ENCODE measurements at places on chromosomes 12 and 14. TPM values are rescaled to one million over a fixed set of nuclear protein-coding genes. Genes with fewer than 3 reads are reported as not detected.

Gene ZCCHC8
- 38.0 TPM for total RNA-seq

Gene CNTN1
- 1.9 TPM for total RNA-seq

Gene SELPLG
- total RNA-seq = 3.0 TPM

Gene PTPN21
- 40.0 TPM for total RNA-seq

Gene TRIM9
- 2.6 TPM for total RNA-seq

Gene MYF6
- not detected for total RNA-seq

Gene PPP2R5E
- total RNA-seq = 40.8 TPM

Gene TSPAN19
- not detected for total RNA-seq

Gene LTBR
- total RNA-seq = 173 TPM

Gene DAO
- total RNA-seq = not detected

Gene INSM2
- not detected for total RNA-seq

Gene KLHL33
- total RNA-seq = 2.0 TPM

Gene SLC38A1
- total RNA-seq = 103 TPM

Gene SIX1
- total RNA-seq = 3.2 TPM

Gene PIP4K2C
- total RNA-seq = 29.6 TPM

DNA sequence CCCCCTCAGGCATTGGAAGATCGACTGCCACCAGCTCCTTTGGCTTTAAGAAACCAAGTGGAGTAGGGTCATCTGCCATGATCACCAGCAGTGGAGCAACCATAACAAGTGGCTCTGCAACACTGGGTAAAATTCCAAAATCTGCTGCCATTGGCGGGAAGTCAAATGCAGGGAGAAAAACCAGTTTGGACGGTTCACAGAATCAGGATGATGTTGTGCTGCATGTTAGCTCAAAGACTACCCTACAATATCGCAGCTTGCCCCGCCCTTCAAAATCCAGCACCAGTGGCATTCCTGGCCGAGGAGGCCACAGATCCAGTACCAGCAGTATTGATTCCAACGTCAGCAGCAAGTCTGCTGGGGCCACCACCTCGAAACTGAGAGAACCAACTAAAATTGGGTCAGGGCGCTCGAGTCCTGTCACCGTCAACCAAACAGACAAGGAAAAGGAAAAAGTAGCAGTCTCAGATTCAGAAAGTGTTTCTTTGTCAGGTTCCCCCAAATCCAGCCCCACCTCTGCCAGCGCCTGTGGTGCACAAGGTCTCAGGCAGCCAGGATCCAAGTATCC lies 288.7 kb downstream of the NAV3 start:
- no peak overlapping the region for H3K27ac ChIP-seq
- H3K4me3 ChIP-seq = no peak overlapping the region
- no peaks in the 10 kb centered on the region for H3K4me1 ChIP-seq
- H3K36me3 ChIP-seq = no peaks in the 10 kb centered on the region
- DNase-seq = no peak

DNA sequence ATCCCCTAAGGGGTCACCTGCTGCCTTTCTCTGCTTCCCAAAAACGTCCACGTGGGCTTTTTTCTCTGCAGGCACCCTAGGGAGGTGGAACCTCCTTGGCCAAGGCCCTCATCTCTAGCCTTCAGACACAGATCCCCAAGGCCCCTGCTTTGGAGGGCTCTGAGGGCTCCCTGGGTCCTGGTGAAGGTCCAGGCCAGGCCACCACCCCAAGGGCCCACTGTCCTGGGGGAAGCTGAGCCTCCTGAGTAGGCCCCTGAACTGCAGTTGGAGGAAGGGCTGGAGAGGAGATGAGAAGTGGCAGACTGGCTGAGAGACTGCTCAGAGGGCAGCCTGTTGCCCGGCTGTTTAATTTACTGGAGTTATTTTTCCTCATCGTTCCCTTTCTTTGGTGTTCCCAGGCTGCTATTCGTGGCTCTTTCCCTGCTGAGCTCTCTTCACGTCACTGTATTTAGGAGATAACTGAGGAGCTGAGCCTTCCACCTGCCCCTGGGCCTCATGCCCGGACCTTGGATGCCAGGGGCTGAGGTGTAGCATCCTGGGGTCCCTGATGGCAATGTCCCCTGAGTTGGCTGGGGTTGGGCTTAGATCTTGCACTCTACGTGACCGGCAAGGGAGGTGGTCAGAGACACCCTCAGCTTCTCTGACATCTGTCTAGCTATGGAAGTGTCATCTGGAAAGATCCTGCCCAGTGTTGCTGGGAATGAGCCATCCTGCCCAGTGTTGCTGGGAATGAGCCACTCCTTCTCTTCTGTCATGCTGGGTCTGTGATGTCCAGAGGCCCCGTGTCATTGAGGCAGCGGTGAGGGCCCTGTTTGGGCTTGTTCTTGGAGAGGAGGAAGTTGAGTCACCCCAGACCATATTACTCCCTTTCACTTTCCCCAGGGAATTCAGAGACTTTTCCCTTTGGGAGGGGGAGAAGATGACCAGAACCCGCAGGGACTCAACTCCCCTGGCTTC lies 139.8 kb downstream of the TSPAN9 start:
- peaks cover 19% of the 10 kb centered on the region for H3K4me1 ChIP-seq
- H3K27ac ChIP-seq = no peak overlapping the region
- DNase-seq = no peak
- no peaks in the 10 kb centered on the region for H3K27me3 ChIP-seq
- no peaks in the 10 kb centered on the region for H3K36me3 ChIP-seq

DNA sequence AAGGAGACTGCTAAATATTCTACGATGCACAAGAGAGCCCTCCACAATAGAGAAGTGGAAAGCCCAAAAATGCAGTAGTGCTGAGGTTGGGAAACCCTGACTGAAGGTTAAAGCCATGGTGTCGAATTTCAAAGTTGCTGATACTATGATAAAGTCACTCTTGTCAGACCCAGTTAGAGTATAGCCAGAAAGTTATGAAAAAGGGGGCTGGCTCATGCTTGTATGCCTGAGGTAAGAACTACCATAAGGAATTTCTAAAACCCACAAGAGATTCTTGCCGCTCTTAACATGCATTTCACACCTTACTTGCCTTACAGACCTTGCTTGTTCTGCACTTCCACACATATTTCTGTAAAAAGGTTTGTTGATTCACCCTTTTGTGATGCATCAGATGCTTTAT lies 184.6 kb downstream of the SLC6A15 start:
- H3K4me3 ChIP-seq = no peak overlapping the region
- no peaks in the 10 kb centered on the region for H3K4me1 ChIP-seq
- no peaks in the 10 kb centered on the region for H3K36me3 ChIP-seq
- no peak for DNase-seq

DNA sequence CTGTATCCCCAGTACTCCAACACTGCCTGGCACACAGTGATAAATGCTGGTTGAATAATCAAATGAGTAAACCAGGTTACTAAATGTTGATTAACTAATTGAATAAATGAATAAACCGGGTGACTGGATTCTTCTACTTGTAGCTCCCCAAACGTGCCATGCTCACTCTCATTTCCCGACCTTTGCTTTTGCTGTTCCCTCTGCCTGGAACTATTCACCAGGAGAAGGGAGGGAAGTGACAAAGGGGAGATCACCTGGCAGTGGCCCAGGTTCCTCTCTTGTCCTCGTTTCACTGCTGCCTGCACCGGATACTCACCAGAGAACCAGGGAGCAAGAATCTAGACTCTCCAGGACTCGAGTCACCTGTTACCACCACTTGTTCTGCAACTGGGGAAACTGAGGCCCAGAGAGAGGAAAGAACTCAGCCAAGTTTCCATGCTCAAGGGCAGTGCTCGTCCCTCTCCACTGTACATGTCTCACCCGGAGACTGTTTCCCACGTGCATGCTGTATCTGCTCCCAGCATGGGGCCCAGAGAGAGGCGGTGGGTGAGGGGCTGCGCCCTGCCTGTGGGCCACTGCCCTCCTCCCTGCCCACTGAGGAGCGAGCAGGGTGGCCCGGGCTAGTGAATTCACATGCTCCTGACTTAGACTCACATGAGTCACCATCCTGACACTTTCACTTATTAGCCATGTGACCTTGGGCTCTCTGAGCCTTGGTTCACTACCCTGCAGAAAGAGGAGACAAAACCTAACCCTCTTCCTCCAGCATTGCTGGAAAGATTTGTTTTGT lies 17.7 kb upstream of the POP5 start:
- no peaks in the 10 kb centered on the region for H3K27me3 ChIP-seq
- no peaks in the 10 kb centered on the region for H3K36me3 ChIP-seq
- peak; percentile 15 for DNase-seq

DNA sequence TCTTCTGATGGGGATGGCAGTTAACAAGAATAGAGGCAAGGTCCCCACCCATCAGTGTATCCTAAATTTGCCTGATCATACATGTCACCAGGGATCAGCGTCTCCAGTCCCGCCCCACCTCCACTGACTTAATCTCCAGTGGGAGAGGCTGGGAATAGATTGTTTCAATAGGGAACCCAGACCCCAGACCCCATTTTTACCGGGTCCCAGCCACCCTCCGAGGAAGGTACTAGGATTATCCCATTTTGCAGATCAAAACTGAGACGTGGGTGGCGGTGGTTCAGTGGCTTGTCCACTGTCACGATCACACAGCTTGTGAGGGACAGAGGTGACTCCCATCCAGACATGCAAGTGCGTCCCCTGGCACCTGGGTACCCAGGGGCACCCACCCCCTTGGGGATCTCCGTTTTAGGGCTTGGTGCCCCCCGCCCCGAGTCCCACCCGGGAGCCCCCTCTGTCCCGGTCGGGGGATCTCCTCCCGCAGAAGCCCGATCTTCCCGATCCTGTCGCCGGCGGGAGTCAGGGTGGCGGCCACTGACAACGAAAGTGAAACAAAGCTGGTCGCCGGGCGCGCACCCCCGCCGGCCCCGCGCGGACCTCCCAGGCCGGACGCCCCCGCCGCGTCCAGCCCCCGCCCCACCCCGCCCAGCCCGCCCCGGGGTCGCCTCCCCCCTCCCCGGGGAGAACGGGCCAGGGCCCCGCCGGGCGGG lies 523 bp downstream of the WSB2 start:
- peaks cover 38% of the 10 kb centered on the region for H3K4me1 ChIP-seq
- H3K27ac ChIP-seq = peak overlapping the region; percentile 97
- H3K4me3 ChIP-seq = peak overlapping the region; percentile 0
- peak; percentile 59 for DNase-seq

- H3K4me1 ChIP-seq = no peaks in the 10 kb centered on the region
- no peaks in the 10 kb centered on the region for H3K36me3 ChIP-seq
- no peaks in the 10 kb centered on the region for H3K27me3 ChIP-seq
- H3K27ac ChIP-seq = no peak overlapping the region
- no peak overlapping the region for H3K4me3 ChIP-seq
- DNase-seq = no peak
These were observed 19.9 kb downstream of the LRRC9 start for GRCh38 chr14:59939828-59940227.

- H3K27me3 ChIP-seq = no peaks in the 10 kb centered on the region
- H3K36me3 ChIP-seq = no peaks in the 10 kb centered on the region
- no peak for DNase-seq
These were observed 37.6 kb downstream of the SPTSSA start for GRCh38 chr14:34424488-34424887.

- no peaks in the 10 kb centered on the region for H3K27me3 ChIP-seq
- H3K36me3 ChIP-seq = no peaks in the 10 kb centered on the region
- no peak overlapping the region for H3K4me3 ChIP-seq
These were observed 83.0 kb downstream of the LLPH start for GRCh38 chr12:66047411-66048021.

GRCh38 chr12:109310247-109311125 lies 1.4 kb upstream of the FOXN4 start:
- peaks cover 8% of the 10 kb centered on the region for H3K27me3 ChIP-seq
- H3K4me1 ChIP-seq = peaks cover 14% of the 10 kb centered on the region
- no peak overlapping the region for H3K27ac ChIP-seq

GRCh38 chr14:59347511-59347900 lies 117.7 kb downstream of the GPR135 start:
- H3K36me3 ChIP-seq = no peaks in the 10 kb centered on the region
- H3K4me3 ChIP-seq = no peak overlapping the region
- peaks cover 44% of the 10 kb centered on the region for H3K4me1 ChIP-seq
- no peaks in the 10 kb centered on the region for H3K27me3 ChIP-seq
- H3K27ac ChIP-seq = no peak overlapping the region

DNA sequence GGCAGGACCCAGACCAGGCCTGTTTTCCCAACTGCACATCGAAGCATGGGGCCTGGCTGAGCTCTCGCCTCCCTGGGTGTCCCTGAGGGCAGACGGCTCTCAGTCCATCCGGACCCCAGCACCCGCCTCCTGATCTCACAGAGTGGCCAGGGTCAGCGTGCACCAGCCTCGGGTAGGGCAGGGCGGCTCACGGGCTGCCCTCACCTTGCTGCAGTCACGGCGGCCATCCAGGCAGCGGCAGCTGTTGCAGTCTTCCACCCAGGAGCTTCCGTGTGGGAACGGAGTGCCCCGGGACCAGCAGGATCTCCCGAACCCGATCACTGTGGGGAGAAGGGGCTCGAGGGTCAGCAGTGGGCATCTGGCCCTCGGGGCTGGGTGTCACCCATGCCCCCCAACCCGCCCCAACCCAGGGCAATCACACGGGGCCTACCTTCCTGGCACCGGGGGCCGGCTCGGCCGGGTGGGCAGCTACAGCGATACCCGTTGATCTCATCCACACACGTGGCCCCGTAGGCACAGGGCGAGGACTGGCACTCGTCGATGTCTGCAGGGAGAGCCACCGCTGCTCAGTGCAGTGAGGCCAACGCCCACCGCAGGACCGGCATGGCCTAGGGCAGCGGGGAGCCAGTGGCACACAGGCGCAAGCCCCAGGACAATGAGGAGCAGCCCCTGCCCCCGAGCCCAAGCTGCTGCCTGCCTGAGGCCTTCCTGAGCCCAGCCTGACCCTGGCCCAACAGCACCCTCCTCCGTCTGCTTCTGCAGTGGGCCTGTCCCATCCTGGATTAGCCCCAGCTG lies 22.2 kb downstream of the JAG2 start:
- no peaks in the 10 kb centered on the region for H3K36me3 ChIP-seq
- no peaks in the 10 kb centered on the region for H3K4me1 ChIP-seq
- DNase-seq = no peak
- no peak overlapping the region for H3K4me3 ChIP-seq
- no peak overlapping the region for H3K27ac ChIP-seq

GRCh38 chr12:120834489-120835303 lies 69.5 kb downstream of the SPPL3 start:
- H3K4me3 ChIP-seq = no peak overlapping the region
- peak overlapping the region; percentile 86 for H3K27ac ChIP-seq
- H3K27me3 ChIP-seq = no peaks in the 10 kb centered on the region
- no peak for DNase-seq
- H3K4me1 ChIP-seq = peaks cover 56% of the 10 kb centered on the region

- H3K4me3 ChIP-seq = peak overlapping the region; percentile 78
- no peak for DNase-seq
- no peaks in the 10 kb centered on the region for H3K27me3 ChIP-seq
- H3K27ac ChIP-seq = no peak overlapping the region
These were observed 680 bp downstream of the ASB8 start for GRCh38 chr12:48156652-48157017.

GRCh38 chr12:49585477-49586459 lies 17.8 kb upstream of the MCRS1 start:
- H3K36me3 ChIP-seq = peaks cover 3% of the 10 kb centered on the region
- H3K4me1 ChIP-seq = peaks cover 15% of the 10 kb centered on the region
- no peaks in the 10 kb centered on the region for H3K27me3 ChIP-seq
- H3K4me3 ChIP-seq = no peak overlapping the region
- DNase-seq = no peak
- H3K27ac ChIP-seq = no peak overlapping the region

All from thyroid gland (tissue), 4 donors.